Stimulated activated CD4-positive, alpha-beta T cell treated with anti-CD3 and anti-CD28 coated beads, Interleukin-2, amount 100 ng/mL, for 4 hours (primary cell): ENCODE measurements at places on chromosomes 4 and X.

- DNase-seq, result no peak
These were observed at the start of gene NPNT for GRCh38 chr4:105894660-105895582. TSS of gene NPNT (plus strand) at chr4:105895471. CDS start at chr4:105895653, 182 bp downstream.

DNA sequence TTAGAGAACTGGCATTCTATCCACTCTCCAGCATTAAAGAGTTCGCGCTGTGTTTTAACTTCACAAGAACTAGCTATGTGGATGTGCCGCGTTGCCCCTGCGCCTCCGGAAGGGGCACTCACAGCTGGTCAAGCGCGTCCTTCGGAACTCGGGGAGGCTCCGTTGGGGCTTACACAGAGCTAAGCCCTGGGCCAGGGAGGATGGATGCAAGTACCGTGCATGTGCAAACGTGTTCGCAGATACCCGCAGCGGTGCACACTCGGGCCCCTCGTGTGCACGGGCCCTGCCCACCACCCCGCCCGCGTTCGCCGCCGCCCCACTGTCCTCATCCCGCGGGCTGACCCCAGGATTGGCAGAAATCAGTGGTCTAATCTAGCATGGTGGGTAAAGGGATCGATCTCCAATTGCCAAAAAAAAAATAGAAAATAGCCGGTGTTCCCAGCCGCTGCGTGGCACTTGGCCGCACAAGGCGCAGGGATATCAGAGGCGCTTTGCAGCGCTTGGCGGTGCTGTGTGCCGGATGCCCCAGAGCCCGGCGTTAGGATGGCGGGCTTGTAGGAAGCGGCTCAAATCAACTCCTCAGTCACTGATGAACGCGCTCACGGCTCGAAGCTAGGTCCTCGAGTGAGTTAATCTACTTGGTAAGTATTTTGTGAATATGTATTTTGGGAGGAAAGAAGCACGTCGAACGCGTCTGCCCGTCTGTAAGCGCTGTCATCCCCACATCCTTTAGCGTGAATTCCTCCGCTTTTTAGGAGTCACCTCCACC, 989 bp upstream of the PCDH10 start:
- no peak for DNase-seq

DNA sequence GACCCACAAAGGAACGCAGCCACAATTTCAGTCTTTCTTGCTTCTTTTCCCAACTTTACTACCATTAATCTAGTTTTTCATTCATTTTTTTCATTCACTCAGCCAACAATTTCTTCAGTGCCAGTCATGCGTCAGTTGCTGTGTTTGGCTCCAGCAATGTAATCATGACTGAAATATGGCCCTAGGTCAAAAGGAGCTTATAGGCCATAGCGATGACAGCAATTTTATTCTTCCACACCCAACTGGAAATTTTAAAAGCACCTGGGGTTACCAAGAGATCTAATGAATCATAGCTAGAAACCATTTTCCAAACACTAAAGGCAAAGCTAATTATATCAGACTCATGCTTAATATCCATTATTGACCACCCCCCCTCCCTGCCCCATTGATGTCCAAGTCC, 29.8 kb upstream of the C1QTNF7 start:
- DNase-seq, result no peak

GRCh38 chrX:74925225-74926088, at the start of gene NEXMIF:
TSS of gene NEXMIF (minus strand) at chrX:74925452.
- no peak for DNase-seq

GRCh38 chrX:434946-435345, 48.2 kb upstream of the PPP2R3B start:
- no peak for DNase-seq

- DNase-seq, result no peak
These were observed 12.9 kb downstream of the LETM1 start for GRCh38 chr4:1842993-1843448.

DNA sequence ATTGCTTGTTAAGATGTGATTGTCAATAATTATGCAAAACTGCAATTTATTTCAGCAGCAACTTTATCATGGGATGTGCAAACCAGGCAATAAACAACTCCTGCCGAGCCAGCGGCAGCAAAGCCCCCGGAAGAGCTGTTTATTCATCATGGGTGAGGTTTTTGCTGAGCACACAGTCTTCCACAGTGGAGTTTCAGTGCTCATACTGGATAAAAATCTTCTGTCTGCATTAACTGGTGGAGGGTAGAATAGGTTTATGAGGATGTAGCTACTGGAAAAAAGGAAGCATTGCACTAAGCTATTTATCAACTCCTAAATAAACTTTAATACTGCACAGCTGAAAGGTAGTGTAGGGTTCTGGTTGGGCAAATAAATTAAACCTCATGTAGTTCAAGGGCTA, 557.4 kb upstream of the FTHL17 start:
- DNase-seq, result no peak

DNA sequence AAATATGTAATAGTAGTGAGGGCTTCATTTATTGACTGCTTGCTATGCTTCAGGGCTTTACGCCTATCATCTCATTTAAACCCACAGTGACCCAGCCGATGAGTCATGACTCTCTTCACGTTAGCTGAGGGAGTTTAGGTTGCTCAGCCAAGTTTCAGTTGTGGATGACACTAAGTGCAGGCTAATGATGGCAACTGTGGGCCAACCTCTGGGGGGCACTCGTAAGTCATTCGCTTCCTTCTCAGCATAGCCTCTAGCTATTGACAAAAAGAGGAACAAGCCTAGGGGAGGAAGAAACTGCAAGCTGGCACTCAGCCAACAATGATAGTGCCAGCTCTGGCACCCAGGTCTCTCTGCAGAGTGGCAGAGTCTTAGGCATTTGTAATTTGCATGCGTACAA, 325.0 kb downstream of the ARHGAP10 start:
- peak; percentile 41 for DNase-seq

GRCh38 chr4:125642645-125643044, 327.9 kb downstream of the FAT4 start:
- DNase-seq, result no peak

- DNase-seq, result no peak
These were observed 140.0 kb downstream of the IDS start for GRCh38 chrX:149365061-149365460.

DNA sequence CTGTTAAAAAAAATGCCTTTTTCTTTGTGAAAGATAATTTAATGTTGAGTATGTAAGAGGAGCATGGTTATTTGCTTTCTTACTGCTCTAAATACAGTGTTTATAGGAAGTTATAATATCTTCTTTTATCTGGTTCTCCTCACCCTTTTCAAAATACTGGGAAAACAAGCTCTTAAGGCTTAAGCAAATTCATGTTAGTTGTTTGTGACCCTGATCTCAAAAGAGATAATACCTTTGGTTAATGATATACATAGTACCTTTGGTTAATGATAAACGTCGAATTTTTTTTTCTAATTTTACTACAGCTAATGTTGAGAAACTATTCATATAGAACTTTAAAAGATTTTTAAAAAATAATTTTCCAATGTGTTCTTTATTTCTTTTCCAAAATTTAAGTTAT, 180.1 kb downstream of the RAPGEF2 start:
- DNase-seq, result no peak

GRCh38 chr4:43564591-43564990, 672.1 kb downstream of the GRXCR1 start:
- DNase-seq, result no peak

DNA sequence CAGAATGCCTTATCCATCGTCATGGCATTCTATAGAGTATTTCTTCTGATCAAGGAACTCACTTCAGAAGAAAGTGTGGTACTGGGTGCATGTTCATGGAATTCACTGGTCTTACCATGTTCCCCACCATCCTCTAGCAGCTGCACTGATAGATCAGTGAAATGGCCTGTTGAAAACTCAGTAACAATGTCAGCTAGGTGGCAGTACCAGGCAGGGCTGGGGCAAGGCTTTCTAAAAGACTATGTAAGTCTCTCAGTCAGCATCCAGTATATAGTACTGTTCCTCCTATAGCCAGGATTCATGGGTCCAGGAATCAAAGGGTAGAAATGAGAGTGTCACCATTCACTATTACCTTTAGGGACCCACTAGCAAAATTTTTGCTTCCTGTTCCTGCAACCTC, 15.8 kb upstream of the LDB2 start:
- no peak for DNase-seq

DNA sequence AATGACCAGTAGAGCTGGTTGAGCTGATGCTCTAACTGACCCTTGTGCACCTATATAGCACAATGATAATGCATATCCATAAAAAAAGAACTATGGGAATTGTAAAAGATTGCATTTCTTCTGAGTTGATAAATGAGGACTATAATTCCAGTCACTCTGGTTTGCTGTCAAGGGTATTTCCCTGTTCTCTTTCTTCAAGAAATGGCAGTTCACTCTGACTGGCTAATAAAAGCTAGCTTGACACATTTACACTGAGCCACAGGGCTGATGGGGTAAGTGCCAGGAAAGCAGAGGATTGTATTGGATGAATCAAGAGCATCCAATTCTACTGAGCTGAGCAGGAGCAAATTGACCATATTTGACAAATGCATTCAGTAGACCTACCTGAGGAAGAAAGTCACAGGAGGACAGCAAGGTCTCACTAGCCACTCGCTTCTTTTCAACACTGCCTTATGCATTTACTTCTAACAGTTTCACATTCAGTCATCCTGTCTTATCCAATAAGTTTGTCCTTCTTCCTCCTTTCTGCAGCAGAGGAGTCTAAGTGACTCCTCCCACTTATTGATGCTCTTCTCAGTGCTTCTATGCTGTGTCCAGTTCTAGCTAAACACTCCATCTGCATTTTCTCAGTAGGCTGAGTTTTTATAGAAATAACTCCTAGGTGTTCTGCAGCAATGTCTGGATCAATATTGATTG, 43.0 kb downstream of the RBMX2 start:
- DNase-seq, result no peak

- DNase-seq, result no peak
These were observed 32.2 kb downstream of the CFAP299 start for GRCh38 chr4:80367737-80368136.

DNA sequence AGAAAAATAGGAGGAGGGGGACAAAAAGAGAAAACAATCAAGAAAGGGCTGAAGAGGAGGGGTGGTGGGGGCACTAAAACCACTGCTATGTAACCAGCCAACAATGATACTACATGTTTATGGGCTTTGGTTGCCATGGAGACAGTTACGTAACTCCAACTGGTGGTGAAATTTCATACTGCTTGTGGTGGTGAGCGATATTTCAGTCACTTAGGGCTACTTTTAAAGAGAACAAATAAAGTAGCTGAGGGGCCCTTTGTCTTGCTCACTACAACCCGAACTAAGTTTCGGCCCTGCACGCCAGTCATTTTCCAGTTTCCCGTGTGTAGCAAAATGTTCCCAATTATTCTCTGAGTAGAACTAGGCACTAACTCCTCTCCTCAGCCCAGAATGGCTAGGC, 275.2 kb upstream of the EDA2R start:
- DNase-seq, result no peak

DNA sequence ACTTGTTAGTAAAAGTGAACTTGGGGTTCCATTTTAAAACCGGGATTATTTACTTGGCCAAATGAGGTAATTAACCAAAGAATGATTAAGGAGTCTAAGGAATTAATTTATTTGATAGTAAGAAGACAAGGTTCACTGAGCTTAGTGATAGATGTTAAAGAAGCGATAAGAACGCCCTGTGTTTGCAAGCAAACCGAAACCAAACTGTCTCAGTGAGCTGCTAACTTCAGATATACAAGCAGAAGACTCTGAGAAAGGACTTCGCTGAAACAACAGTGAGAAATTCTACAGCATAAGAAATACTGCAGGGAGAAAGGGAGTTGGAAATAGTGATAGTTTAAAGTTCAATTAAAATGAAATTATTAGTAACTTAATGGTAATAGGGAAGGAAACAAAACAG, 37.6 kb upstream of the SHISA3 start:
- DNase-seq, result no peak

GRCh38 chr4:136768213-136768924, 763.9 kb downstream of the PCDH18 start:
- DNase-seq, result no peak

GRCh38 chr4:139246166-139246565, 33.9 kb downstream of the MGARP start:
- no peak for DNase-seq
